ENCODE measurements at places on chromosomes 2 and 18.

DNA sequence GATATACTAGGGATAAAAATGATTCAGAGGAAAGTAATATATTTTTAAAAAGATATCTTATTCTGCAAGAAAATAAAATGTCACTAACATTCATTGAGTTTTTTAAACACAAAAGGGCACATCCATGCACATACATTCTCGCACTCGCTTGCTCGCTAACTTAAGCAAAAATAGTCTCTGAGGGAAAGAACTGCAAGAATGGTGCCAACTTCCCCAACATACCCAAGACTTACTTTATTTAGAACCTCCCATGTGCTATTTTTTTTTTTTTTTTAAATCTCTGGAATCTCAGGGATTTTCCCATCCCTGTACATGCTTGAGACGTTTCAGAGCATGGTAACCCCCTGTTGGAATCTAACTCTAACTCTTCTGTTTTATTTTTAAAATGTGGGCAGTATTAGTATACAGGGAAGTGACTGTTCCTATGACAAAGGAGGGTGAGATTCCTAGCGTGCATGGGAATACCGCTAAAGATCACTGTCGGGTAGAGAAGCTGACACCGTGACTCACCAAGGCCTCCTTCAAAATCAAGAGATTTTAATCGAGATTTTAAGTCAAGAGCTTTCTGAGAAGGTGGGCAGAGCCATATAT is 187.9 kb upstream of the ZEB2 start:
- DNase-seq: no peak

GRCh38 chr2:16871411-16871810 is 205.8 kb upstream of the CYRIA start:
- DNase-seq: no peak

DNA sequence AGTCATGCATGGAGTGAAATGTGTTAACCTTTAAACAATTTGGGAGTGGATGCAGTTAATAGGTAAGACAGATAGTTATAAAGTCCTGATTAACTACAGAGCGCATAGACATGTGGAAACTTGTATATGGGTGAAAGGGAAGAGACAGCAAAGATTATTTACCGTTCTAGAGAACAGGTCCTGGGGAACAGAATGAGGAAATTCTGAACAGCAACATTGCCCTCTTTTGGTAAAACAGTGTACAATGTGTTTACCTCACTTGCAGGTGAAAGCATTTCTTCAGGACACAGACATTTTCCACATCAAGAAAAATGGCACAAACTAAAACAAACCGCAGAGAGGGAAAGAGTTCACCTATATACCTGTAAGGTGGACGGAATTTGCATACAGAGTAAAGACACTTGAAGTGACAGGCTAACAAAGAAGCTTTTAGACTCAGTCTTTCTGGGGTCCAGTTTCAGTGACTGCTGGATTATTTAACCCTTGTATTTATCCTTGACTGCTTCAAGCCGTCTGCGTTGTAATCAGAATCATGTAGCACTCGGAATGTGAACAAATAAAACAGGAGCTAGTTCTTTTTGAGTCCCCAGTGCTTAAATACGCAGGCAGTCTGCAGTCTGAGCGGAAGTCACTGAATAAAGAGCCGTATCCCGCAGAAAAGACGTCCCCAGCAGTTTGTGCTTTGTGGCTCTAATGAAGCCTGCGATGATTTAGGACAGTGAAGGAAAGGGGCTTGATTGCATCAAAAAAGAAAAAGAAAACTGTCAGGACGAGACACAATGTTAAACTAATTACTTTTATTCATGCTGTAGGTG is 364.8 kb upstream of the GALNT5 start:
- DNase-seq: no peak

DNA sequence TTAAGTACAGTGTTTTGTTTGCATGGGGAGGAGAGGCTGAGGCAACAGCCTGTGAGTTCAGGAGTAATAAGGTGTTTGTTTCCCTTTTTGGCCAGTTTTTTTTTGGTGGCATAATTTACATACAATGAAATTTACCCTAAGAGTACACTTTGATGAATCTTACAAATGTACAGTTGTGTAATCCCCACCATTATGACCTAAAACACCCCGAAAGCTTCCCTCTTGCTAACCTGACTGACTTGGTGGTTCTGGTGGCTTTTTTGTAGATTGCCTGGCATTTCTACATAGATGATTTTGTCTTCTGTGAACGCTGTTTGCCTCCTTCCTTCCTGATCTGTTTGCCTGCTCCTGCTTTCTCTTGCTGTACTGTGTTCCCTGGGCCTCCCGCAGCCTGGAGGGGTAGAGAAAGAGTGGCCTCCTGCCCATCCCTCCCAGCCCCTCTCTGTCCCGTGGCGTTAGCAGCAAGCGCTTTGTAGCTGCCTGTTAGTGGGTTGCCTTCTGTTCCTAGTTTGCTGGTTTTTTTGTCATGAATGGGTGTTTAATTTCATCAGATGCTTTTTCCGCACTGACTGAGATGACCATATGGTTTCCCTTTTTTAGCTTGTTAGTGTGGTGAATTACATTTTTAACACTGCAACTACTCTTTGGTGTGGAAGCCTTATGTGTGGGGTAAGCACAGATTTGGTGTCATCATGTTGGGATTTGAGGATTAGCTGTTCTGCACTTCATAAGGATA is 32.1 kb downstream of the ASAP2 start:
- DNase-seq: no peak

- DNase-seq: no peak
Measured at GRCh38 chr18:46573156-46573555, 83.9 kb downstream of the LOXHD1 start.

DNA sequence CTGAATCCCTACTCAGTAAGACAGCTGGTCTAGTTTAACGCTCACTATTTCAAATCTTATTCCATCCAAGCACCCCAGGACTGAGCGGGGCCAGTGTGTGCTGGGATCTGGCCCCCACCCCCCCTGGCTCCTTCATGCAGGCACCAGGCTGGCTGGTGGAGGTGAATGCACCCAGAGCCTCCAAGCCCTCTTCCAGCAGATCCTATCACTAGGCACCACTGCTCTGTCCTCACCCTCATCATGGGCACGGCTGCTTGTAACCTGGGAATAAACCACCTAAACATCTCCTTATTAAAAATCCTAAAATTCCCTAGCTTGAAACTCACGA is 194.3 kb downstream of the ARL4C start:
- no peak for DNase-seq

DNA sequence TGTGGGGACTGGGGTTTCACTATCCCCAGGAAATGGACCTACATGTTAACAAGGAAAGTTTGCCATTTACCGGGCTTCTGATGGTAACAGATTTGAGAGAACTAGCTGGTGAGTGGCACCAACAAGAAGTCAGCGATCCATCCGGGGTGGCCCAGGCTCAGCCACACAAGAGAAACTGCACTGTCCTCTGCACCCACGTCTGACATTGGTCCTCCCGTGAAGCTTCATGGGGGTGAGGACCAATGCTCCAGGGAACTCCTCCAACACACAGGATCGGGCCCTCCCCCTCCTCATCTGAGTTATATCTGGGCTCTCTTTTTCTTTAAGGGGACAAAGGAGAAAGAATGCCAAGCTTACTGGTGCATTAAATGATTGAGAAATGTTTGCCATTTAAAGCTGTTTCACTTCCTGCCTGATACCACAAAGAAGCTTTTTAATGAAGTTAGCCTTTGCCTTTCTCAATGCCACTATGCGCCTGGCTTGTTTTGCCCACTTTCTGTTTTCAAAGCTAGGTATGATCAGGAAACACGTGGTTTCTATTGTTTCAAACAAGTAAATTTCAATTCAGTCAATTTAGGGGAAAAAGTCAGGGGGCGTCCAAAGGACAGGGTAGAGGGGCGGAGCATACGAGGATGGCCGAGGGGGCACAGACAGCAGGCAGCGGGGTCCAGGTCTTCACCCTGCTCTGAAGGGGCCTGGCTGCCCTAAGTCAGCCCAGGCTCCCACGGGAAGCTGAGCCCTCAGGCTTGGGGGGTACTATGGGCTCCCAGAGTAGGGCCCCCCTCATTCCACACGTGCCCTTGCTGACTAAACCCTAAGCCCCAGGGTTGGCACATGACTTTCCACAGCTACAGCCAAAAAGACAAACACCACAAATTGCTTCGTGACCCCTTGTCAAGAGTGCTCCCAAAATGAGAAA is 204.0 kb upstream of the ID2 start:
- DNase-seq: no peak

DNA sequence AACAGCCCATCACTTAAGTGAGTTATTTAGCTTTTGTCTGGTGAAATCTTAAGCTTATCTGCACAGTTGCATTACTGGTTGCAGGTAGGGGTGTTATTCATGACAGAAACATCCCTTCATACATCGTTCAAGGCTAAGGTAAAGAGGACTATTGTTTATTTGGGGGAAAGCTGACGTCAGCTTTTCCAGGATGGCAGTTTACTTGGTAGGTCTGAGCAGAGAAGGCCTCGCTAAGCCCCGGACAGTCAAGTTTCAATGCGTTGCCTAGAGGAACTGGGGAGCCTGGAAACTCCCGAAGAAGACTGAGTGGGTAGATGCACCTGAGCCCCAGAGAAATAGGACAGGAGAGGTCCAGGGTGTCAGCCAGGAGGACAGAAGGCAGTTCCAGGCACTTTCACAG is 2.2 kb downstream of the RNU4ATAC start:
- no peak for DNase-seq

DNA sequence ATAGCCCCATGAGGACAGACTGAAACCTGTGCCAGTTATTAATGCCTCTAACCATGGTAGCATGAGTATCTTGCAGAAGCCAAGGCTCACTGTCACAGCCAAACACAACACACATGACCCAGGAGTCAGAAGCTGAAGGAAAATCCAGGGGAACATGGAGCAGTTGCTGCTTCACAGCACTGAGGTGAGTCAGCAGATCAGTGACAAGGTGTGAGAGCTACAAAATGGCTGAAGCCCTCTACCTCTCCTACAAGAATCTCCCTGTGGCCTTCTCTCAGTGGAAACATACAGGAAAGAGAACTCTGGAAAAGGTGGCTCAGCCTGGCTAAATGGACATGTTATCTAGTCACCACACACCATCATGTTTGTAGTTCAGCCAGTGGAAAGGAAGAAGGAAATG is 93.5 kb downstream of the NAB1 start:
- DNase-seq: no peak

DNA sequence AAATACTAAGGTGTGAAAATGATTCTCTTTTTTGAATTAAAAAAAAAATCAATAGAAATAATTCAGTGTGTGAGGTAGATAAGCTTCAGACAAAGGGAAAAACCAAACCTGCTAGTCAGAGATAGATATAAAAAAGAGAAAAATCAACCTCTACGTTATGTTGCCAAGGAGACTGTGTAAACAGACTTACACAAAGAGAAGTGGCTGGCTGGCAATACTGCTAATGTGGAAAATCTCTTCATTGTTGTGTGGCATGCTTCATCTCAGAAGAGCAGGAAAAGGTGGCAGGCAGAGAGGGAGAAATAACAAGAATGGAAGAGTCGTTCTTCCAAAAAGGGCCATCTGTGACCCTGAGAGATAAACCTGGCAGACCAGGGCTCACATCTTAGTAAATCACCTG is 200.8 kb downstream of the SLC8A1 start:
- DNase-seq: no peak

GRCh38 chr2:234795272-234795920 is 156.4 kb upstream of the SH3BP4 start:
- no peak for DNase-seq

- no peak for DNase-seq
Measured at GRCh38 chr2:96207073-96207773, 1.4 kb downstream of the STARD7 start.

- DNase-seq: no peak
Measured at GRCh38 chr2:193141-193671, 70.6 kb downstream of the SH3YL1 start.

GRCh38 chr2:190404487-190404886 is 3.7 kb upstream of the MFSD6 start:
- DNase-seq: no peak

DNA sequence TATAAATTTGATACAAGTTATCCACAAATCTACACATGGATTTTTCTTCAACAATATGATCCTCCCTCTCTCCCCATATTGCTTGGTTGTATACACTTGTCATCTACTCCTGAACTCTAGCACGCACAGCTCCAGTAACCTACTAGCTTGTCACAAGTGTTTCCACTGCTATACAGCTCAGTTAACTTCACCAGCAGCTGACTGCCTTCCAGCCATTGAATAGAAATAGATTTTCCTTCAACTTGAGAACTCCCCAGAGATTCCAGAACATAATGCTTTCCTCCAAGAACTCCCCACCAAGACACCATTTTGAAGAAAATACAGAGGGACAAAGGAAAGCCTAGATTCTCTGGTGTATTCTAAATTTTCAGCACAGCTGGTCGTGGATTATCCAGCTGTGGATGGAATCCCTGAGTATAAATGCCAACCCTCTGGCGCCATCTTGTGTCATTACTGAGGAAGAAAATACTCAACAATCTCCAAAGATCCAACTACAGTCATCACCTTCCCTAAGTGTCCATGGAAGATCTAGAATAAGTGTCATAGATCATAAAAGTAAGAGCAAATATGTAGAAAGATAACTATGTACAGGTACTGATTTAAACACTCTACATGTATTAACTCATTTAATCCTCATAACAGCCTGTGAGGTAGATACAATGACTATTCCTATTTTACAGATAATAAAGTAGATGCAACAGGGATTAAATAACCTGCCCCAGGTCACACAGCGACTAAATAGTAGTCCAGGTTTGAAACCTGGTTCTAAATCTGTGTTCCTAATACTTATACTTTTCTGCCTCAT is 156.7 kb downstream of the ARHGAP28 start:
- DNase-seq: no peak

GRCh38 chr2:119216994-119217393 is 6.6 kb upstream of the STEAP3 start:
- DNase-seq: no peak

DNA sequence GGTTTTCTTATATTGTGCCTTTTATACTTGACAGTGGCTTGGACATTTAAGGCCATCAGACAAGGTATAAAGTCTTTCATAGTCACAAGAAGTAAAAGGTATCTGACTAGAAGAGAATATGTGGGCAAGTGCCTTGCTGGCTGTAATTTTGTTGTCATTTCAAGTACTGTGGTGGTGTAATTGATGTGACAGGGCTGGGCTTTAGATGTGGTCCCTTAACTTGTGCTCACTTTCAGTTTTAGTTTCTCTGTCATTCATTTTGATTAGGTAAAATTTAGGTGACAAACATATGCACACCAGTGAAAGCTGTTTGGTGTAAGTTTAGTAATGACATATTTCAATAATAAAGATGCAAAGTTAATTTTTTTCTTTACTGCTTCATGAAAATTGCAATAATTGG is 31.2 kb upstream of the TBR1 start:
- no peak for DNase-seq

GRCh38 chr2:101883860-101884259 is 107.9 kb upstream of the IL1R2 start:
- no peak for DNase-seq

- DNase-seq: no peak
Measured at GRCh38 chr2:101012054-101012705, 10.1 kb downstream of the RPL31 start.

GRCh38 chr2:54728669-54729120 is 5.2 kb downstream of the EML6 start:
- no peak for DNase-seq

GRCh38 chr2:3662239-3662638 is 4.2 kb downstream of the ALLC start:
- no peak for DNase-seq

DNA sequence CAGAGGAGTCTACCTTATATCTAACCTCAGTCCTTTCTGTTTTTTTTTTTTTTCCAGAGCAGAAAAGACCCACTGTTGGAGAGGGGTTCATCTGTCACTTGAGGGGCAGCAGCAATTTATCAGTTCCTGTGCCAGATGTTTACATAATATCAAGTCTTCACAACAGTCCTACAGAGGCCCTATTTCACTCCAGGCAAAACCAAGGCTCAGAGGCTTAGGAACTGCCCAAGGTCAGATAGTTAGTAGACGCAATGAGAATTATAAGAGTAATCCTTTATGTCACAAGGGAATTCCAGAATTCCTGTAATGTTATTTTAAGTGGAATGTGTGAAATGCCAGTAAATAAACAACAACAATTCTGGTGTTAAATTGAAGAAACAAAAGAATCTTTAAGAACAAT is 696.1 kb downstream of the NRXN1 start:
- no peak for DNase-seq

Measured in stimulated activated CD4-positive, alpha-beta T cell treated with anti-CD3 and anti-CD28 coated beads, Interleukin-1b, Interleukin-23, amount 100 ng/mL, for 1 hour (primary cell).